Stimulated activated CD4-positive, alpha-beta T cell treated with anti-CD3 and anti-CD28 coated beads, Interleukin-15, amount 100 ng/mL, for 24 hours (primary cell): ENCODE measurements at places on chromosomes 3 and 15.

GRCh38 chr3:107438671-107439070 is 61.4 kb downstream of the CCDC54 start:
- DNase-seq = no peak

DNA sequence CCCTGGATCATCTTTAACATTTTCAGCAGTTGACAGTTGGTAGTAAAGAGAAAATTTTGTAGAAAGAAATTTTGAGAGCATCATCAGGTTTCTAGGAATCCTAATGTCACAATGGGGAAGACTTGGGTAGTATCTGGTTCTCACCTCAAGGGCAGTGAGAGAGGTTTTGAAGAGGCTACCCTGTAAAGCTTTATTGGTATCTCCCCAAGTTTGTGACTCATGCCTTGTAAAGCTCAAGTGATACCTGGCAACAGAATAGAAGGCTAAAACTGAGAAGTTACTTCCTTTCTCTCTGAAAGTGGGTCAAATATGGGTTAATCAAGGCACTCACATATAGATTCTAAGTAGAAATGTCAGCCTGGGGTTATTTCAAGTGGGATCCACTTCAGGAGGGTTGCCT is 196.4 kb downstream of the SUCNR1 start:
- DNase-seq = no peak

DNA sequence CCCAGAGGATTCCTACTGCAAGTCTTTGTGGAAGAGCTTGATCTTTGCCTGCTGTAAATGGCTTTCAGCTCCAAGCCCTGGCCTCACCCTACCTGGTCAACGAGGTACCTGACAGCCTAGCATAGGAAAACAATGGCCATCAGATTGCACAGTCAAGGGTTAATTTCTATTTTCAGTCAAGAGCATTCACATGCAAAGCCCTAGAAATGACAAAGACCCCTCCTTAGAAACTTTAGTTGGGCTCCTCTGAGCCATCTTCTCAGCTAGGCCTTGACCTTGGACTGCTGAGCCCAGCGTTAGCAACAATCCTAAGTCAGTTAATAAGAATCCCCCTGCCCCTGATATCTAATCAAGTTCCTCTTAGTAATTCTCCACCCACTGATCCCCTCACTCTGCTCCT is 18.5 kb downstream of the MESD start:
- no peak for DNase-seq

DNA sequence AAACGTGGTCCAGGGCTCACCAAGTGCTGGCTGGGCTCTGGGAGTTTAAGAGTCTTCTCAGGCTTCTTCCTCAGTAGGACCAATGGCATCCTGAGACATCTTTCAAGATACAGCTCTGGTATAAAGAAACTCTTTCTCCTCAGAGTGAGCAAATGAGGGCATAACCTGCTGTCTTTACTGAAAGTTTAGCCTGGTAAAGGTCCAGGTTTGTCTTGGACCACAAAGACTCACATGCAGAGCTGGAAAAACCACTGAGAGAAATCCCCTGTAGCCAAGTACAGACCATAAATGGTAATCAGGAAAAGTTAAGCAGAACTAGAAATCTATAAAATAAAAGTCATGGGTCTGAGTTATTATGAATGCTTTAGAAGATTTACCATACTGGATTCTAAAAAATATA is 23.1 kb downstream of the CD47 start:
- DNase-seq = no peak

- no peak for DNase-seq
These were observed 12.3 kb upstream of the MFSD1 start for GRCh38 chr3:158789592-158789991.

- DNase-seq = no peak
These were observed 240.3 kb downstream of the ZIC1 start for GRCh38 chr3:147649475-147649874.
